Naive thymus-derived CD8-positive, alpha-beta T cell (primary cell): ENCODE measurements at places on chromosomes 12 and 14.

DNA sequence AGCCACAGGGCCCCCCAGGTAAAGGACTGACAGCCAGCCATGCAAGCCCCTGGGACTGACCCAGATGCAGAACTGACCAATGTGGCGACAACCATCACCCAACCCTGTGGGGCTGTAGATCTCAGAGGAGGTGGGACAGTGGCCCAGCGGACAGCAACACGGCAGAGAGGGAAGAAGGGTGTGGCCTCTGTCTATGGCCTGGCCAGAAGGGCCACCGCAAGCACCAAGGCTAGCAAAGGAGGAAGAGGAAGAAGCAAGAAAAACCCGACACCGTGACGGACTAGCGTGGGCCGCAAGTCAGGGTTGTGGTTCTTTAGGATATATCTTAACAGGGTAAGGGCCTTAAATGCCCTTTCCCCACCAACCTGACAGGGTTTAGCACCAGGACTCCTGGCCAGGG lies 71.2 kb downstream of the ITPK1 start:
- no peak for DNase-seq

DNA sequence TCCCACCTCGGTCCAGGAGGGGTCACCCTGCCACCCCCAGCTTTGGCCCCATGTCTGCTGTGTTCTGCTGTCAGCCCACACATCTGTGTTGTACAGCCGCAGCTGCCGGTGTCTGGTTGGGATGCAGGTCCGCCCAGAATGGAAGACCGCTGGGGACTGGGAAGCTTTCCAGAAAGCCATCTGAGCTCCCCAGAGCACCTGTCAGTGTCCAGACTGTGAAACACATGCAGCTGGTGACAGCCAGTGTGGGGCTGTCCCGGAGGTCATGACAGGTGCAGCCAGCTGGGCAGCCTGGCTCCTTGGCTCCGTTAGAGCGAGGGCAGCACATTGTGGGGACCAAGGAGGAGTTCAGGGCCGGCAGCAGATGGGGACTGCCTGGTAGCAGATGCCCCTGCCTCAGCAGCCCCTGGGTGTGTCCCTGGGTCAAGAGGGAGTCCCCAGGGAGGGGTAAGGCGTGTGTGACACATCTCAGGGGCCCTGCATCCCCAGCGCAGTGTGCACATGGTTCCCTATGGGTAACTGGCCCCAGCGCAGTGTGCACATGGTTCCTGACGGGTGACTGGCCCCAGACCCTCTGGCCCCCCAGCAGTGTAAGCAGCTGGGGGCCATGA lies 16.4 kb downstream of the CEP170B start:
- DNase-seq: no peak

- DNase-seq: no peak
Measured at GRCh38 chr14:36361210-36361853, 40.9 kb upstream of the MBIP start.

- no peak for DNase-seq
Measured at GRCh38 chr14:26339381-26339780, 258.5 kb downstream of the NOVA1 start.

- no peak for DNase-seq
Measured at GRCh38 chr14:80586131-80586530, 355.4 kb downstream of the CEP128 start.

- no peak for DNase-seq
Measured at GRCh38 chr12:69044887-69045286, 111.9 kb upstream of the CPM start.

GRCh38 chr12:20028033-20028432 lies 340.3 kb upstream of the PDE3A start:
- DNase-seq: no peak

GRCh38 chr14:67764496-67764895 lies 51.9 kb downstream of the ZFYVE26 start:
- DNase-seq: no peak

DNA sequence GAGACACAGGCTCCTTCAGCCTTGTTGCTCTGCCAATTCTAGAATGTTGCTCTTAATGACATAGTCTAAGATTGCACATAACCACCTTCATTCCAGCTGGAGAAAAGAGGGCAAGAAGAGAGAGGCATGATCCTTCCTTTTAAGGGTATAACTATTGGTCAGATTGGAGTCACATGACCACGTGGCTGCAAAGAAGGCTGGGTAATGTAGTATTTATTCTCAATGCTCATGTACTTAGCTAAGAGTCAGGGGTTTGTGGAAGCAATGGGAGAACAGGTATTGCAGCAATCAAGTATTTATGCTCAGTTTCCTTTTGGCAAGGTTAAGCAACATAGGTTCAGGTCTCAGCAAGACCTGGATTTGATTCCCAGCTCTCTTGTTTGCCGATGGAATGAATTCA lies 298.8 kb upstream of the TBX3 start:
- DNase-seq: no peak

- no peak for DNase-seq
Measured at GRCh38 chr14:89139404-89140247, 277.4 kb downstream of the FOXN3 start.

GRCh38 chr12:109631302-109631701 lies 57.7 kb downstream of the MVK start:
- DNase-seq: no peak

DNA sequence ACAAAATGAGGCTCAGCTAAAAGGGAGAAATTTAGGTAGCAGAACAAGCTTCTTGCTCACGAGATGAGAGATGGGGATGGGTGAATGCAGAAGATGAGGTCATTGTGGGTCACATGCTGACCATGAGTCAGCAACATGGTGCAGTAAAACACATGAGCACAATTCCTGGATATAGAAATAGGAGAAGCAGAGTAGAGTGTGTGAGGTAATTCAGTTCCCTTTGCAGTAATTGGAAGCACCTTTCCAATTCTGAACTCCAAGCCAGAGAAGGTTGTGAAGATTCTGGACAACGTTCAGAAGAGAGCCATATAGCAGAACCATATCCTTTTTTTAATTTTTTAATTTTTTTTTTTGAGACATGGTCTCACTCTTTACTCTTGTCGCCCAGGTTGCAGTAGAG lies 62.0 kb upstream of the LMNTD1 start:
- no peak for DNase-seq

- DNase-seq: peak; percentile 64
Measured at GRCh38 chr12:9702255-9702654, 30.6 kb downstream of the CLECL1 start.

- no peak for DNase-seq
Measured at GRCh38 chr14:80536456-80536855, 325.2 kb upstream of the DIO2 start.

DNA sequence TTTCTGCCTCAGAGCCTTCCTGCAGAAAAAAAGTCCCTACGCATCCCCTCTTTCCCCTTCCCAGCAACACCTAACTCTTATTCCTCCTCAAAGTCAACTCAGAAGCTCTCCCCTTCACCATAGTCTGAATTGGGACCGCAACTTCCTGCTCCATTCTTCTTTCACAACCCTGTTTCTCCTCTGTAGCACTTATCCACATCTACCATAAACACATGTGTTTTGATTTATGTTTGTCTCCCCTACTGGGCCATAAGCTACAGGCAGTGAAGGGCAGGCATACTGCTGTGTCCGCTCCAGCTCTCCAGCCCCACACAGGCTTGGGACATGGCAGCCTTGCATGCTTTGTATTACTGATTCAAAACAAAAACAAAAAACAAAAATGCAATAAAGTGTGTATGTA lies 5.9 kb downstream of the SDR9C7 start:
- DNase-seq: no peak

- DNase-seq: no peak
Measured at GRCh38 chr12:127192391-127192790, 1074.6 kb upstream of the TMEM132C start.

GRCh38 chr12:57888409-57889157 lies 42.1 kb upstream of the CTDSP2 start:
- DNase-seq: no peak

DNA sequence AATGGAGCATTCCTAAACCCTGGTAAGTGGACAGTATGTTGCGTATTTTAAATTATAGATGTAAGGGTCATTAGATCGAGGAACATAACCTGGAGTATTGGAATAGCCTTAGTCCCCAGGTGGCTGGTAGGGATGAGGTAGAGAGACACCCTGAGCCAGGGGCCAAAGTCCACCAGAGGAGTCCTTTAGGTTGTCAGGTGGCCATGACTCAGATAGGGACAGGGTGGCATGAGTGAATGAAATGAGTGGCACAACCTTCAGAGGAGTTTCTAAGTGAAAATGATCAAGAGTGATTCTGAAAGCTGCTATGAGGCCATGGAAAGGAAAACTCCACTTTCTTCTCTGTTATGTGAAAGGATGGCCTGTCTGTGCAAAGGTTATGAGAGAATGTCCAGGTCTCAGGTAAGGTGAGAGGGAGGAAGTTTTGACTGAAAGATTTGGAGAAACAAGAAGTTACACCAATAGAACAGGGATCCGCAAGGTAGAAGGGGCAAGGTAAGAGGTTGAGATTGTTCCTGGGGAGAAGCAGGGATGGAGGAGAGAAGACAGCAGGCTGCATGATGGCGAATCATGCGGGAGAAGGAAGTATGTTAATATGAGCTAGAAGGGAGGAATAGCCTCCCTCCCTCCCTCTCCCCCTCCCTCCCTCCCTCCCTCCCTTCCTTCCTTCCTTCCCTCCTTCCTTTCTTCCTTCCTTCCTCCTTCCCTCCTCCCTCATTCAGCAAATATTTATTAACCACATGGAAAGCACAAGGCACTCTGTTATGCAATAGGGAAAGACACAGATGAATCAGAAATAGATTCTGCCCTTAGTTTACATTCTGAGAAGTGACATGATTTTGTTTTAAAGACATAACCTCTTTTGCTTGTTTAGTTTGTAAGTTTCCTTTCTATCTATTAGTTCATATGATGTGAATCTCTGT lies 14.0 kb upstream of the RIPK3 start:
- DNase-seq: no peak

- no peak for DNase-seq
Measured at GRCh38 chr14:94521375-94522114, 12.3 kb upstream of the SERPINA12 start.

GRCh38 chr14:76293221-76293620 lies 82.7 kb upstream of the ESRRB start:
- DNase-seq: no peak

DNA sequence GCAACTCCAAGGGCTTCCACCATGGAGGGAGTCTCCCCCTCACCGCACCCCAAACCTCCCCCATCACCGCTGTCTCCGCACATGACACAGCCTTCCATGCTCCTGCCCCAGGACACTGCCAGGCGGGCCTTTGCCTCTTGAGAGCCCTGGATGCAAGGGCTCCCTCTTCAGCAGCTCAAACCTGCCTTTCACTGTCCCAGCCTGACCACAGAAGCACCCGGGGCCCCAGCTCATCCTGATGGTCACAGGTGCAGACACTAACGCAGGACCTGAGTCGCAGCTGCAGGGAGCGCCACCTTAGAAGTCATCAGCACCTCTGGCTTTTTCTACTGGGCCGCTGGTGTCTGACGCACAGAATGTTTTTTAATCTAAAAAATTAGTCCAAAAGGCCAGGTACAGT lies 54.0 kb downstream of the SYNE3 start:
- no peak for DNase-seq

GRCh38 chr14:23307687-23308644 lies 1.3 kb downstream of the BCL2L2 start:
- no peak for DNase-seq

DNA sequence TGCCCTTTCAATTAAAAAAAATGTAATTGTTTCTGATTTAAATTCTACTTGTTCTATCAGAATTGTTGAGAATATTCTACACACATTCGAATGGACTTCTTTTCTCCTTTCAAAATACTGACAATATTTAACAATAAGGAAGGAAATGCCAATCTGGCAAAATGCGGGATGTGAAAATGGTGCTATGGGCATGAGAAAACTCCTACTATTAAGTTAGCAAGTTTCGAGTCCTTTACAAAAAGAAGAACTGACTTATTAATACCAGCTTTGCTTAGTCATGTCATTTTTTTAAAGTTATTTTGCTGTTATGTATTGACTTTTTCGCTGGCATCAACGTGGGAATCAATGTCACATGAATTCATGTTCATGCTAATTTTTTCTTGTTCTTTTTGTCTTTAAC lies 31.7 kb upstream of the ARL1 start:
- DNase-seq: no peak

DNA sequence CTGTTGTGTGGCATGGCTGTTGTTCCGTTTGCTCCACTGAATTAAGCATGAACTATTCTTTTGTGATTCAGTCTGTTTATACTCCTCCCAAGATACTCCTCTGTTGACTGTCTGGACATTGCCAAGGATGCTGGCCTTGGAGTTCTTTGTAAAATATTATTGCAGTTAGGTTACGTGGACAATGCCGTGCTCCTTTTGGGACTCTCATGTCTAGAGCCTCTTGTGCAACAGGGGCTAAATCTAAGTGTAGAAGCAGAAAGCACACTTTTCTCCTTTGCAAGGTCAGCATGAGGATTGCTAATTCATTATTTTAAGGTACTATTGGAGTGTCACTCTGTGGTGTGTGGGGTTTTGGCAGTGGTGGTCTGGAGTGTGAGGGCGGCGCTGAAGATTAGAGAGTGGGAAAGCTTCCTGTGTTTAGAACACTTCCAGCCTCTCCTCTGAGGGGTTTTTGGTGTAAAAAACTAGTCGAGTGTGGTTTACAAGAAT lies 125.4 kb downstream of the SAMD4A start:
- DNase-seq: no peak

DNA sequence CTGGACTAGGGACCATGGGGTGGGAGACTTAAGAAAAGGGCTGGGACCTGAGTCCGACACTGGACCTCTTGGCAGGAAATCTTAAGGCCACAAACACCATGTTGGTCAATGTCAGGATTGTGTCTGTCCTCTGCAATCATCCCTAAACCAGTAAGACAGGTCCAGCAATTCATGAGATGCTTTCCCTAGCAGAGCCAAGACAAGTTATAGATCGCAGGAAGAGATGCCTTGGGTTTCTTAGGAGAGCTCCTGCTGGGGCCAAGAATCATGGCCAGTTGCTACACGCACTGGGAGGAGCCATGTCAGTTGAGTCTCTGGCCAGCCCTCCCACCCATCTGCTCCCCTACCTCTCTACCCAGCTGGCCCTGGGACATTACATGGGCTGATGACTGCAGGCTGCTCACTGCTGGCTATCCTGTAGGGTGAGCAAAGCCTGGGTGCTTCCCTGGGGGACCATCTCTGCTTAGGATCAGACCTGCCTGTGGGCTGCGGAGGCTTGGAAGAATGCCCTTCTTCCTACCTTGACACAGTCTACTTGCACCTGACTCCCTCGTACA lies 14.2 kb downstream of the PLEKHH1 start:
- DNase-seq: no peak

GRCh38 chr14:23060536-23061260 lies 3.4 kb upstream of the CDH24 start:
- no peak for DNase-seq

GRCh38 chr14:31127690-31128089 lies 79.9 kb downstream of the HECTD1 start:
- peak; percentile 45 for DNase-seq
